SK-N-SH (cell line): ENCODE measurements at places on chromosomes 7 and 10. TPM values are rescaled to one million over a fixed set of nuclear protein-coding genes. Genes with fewer than 3 reads are reported as not detected.
A peak's percentile ranks its signal among the peaks of the same experiment; 100 is the strongest.

DNA sequence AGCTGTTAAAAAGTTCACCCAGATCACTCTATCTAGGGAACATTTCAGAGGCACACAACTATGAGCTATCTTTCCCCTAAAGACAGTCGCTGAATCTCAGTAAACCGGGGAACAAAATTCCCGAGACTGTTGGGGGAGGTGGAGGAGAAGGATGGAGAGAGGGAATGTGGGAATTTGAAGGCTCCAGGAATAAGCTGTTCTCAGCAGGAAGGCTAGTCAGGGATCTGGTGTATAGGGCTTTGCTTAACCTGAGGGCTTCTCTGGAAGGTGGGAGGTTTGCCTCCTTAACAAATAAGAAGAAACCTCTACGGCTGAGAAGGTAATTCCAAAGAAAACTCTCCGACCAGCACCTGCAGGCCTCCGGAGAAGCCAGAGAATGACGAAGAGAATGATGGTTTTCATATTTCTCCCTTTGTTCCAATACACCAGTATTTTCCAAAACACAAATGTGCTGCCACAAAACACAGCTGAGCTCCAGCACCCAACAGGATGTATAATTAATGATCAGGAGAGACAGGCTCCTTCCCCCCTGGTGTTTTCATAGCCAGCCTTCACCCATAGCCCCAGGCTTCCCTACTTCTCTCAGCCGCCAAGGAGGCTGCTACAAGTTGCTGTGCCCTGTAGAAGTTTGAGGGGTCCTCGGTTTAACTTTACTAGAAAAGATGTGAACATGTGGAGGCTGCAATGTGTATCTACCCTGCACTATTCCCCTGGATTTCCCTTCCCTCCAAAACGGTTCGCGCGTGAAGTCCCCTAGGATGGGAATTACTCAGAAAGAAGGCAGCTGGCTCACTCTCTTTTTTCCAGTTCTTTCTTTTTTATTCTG is 2.0 kb downstream of the KCNMA1 start:
- no peak for DNase-seq

FAM25G gene
- not detected in 2 replicates for polyA plus RNA-seq

KNDC1 gene
- polyA plus RNA-seq: 1.4 TPM in 2 replicates

GRCh38 chr10:3784510-3785250 is at the start of gene KLF6:
Gene KLF6, minus strand, starts transcription at chr10:3785209. Its CDS starts 195 bp downstream, at chr10:3785014.
- peak; percentile 67 for DNase-seq

ADAM8 gene
- 1.6 and 1.7 TPM in 2 replicates for polyA plus RNA-seq

RNLS gene
- polyA plus RNA-seq: not detected in 2 replicates

KIAA1217 gene
- polyA plus RNA-seq: 4.2 and 7.2 TPM in 2 replicates

GRCh38 chr10:35986756-35987502 is 344.8 kb upstream of the FZD8 start:
- no peak for DNase-seq

FGFR2 gene
- polyA plus RNA-seq: 0.02 TPM in 1 of 2 replicates, not detected in the other

- no peak for DNase-seq
These were observed 40.4 kb downstream of the INSIG1 start for GRCh38 chr7:155337946-155338631.
